ENCODE measurements at places on chromosomes 7 and 10.

DNA sequence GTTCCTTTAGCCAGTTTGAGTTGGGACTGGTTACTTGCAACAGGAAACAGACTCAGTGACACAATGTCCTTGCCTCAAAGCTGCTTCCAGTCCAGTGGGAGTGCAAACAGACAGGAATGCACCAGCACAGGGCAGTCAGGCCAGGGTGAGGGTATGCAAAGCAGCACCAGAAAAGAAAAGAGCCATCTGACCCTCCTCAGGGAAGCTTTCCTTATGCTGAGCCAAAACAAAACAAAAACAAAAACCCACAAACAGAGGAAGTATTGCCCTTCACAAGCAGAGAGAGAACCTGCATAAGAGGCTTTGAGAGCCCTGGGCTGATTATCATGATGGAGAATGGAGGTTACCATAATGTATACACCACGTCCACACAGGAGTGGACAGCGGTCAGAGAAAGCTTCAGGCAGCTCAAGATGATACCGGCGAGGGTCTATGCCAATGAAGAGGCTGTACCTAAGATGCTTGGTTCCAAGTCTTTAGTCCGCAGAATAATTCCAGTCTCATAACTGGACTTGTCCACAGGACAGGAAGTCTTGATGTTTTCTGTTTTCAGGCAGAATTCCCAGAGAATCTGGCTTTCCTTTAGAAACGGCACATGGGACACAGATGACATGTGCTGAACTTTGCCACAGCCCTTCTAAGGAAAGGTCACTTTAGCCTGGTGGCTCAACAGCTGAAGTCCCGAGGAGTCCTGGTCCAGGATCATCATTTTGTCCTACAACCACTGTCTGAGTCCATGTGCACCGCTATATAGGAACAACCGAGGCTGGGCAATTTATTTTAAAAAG is 263.3 kb downstream of the TNS3 start:
- DNase-seq, result no peak

DNA sequence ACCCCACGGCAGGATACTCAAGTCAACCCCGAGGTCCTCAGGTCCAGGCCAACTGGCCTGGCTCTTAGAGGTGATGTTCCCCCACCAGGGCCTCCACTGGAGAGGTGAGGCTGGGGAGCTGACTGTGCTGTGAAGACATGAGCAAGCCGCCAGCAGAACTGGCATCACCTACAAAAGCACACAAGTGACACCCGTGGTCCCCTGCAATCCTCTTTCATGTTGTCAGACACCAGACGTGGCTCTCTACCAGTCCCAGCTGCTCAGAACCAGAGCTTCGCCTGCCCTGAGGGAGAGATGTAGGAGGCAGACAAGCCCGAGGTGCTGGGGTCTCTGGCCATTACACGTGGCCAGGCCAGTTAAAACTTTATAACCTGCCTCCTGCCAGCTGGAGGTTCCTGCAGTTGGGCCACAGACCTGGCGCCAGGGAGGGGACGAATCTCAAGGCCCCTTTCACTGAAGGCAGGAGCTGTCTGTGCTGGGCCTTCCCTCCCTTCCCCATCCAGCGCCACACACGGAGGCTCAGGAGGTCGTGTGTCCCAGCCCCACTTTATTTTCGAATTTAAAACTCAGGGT is 2.2 kb downstream of the COMTD1 start:
- no peak for DNase-seq

DNA sequence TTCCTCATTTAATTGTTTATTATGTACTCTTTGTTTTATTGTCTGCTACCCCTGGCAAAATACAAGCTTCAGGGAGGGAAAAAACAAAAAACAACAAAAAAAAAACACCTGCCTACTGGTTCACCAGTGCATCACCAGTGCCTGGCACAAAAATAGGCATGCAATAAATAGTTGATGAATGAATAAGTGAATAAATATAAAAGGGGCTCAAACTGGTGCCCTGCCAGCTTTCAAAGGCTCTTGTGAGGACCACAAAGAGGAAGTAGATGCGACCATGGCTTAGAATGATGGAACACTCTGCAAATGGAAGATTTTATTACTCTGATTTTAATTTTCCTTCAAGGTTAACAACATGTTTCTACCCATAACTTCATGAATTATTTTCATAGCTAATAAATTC is 213.0 kb upstream of the INHBA start:
- DNase-seq, result no peak

DNA sequence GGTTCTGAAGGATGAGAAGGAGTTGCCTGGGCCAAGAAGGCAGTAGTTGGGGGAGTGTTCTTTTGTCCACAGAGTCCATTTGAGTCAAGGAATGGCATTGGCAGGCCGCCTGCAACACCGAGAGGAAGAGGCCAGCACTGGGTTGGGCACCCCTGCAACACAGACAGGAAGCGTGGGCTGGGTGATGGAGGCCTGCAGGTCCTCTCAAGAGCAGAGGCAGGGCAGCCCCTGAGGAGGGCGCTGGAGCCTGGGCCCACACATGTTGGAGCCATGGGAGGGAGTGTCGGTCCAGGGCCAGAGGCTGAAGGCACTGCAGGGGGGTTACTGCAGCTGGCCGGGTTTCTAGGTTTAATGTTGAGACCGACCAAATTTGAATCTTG is 137.3 kb downstream of the PTPN20 start:
- no peak for DNase-seq

GRCh38 chr7:44654255-44654796 is 47.9 kb downstream of the OGDH start:
- no peak for DNase-seq

GRCh38 chr7:145692237-145692950 is 424.2 kb upstream of the CNTNAP2 start:
- peak; percentile 38 for DNase-seq

- DNase-seq, result no peak
Measured at GRCh38 chr7:20152511-20152910, 64.7 kb downstream of the MACC1 start.

GRCh38 chr7:157228864-157229422 is 90.2 kb downstream of the UBE3C start:
- peak; percentile 16 for DNase-seq

DNA sequence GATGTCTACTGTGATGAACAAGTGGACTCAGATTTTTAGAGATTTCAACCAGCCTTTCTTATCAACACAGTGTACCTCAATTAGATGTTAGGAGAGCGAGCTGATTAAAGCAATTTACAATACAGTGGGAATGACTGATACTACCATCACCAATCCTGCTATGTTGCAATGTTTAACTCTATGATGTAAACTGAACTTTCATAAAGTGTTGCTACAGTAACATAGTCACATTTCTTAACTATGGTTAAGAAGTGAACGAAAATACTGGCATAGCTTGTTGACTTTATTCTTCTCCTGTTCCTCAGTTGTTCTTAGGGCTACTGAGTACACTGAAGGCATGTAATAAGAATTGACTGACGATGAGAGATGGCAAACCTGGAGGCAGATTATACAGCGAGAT is 139.8 kb downstream of the MYOF start:
- DNase-seq, result no peak

GRCh38 chr10:96325719-96326373 is 21.6 kb downstream of the DNTT start:
- no peak for DNase-seq

GRCh38 chr10:51206500-51206899 is 132.2 kb downstream of the PRKG1 start:
- no peak for DNase-seq

- no peak for DNase-seq
Measured at GRCh38 chr7:35518767-35519166, 176.2 kb downstream of the HERPUD2 start.

DNA sequence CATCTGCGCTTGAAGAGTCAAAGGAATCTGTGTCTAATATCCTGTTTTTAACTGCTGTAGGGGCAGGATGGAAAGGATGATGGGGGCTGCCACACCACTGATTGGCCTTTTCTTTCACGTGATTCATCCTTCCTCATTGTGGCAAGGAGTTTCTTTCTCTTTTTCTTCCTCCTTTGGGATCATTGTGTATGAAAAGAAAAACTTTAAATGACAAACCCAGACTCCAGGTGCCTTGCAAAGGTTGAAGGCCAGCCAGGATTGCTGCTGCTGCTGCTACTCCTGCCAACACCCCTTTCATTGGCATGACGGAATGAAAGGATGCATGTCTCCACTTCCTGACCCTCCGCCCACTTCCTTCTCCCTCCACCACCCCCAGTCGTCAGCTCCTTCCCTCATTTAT is 6.5 kb upstream of the OIT3 start:
- DNase-seq, result peak; percentile 23

- DNase-seq, result no peak
Measured at GRCh38 chr7:85341121-85341520, 154.3 kb upstream of the SEMA3D start.

DNA sequence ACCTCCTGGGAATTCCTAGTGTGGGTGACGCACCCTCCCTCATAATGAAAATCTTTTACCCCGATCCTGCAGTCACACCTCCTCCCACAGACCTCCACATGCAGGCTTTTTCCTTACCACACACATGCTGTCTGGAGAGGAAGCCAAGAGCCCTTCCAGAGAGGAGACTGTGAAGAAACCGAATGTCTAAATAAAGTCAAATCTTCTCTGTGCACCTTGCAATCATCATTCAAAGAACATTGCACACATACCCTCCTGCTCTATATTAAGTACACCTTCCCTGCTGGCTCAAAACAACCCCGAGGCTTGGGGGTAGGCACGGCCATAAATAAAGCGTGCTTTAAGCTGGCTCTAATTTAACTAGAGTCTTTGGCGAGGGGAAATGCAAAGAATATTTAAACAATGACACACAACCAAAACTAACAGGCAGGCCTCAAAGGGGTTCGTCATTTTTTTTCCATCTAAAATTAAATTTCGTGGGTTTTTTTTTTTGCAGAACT is 34.9 kb downstream of the CALML3 start:
- no peak for DNase-seq

DNA sequence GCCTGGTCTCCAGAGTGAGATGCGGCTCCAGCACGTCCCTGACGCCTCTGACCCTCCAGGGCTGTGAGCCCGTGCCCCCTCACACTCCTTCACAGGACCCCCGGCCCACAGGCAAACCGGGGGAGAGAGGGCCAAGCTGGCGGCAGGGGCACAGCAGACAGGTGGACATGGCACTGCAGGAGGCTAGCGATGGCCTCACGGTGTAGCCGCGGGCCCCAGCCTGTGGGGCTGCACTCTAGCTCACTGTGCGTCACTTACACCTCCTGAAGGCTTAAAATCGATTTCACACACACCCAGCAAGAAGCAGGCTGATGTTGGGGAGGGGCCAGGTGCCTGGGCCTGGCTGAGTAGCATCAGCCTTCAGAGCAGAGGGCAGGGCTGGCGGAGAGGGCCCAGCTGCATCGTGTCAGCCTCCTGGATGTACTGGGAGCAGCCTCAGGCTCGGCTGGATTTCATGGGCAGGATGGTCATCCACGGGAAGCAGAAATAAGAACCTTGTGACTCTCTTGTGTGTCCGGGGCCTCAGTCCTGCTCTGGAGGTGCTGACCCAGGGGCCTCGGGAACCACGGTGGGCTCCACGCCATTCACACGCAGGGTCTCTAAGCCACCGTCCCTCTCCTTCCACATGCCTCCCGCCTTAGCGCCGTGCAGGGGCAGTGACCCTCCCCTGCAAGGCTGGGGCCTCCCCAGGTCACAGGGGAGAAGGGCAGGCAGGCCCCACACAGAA is 19.4 kb upstream of the KNDC1 start:
- DNase-seq, result no peak

Data from NT2/D1 (cell line).